ENCODE measurements at places on chromosomes 12 and 14.

DNA sequence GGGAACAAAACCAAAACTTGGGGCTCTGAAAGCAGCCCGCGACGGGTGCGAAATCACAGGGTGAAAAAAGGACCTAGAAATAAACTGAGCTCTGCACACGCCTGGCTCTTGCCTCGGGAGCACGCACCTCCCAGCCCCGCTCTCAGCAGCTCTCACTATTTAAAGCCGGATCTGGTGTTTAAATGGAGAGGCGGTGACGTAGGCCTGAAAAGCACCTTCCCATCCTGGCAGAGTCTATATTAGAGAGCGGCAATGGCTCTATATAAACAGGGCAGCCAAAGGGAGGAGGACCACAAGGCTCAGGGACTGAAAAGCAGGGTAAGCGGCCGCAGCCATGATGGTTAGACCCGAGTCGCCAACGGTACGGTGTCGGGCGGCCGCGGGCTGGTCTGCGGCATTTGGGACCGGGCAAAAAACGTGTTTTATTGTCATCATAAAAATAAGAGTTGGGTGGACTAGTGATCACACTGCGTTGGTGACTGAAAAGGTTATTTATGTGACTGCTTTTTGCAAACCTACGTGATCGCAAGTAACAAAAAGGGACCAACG, 1.5 kb downstream of the GTF2A1 start:
- peak; percentile 82 for DNase-seq

DNA sequence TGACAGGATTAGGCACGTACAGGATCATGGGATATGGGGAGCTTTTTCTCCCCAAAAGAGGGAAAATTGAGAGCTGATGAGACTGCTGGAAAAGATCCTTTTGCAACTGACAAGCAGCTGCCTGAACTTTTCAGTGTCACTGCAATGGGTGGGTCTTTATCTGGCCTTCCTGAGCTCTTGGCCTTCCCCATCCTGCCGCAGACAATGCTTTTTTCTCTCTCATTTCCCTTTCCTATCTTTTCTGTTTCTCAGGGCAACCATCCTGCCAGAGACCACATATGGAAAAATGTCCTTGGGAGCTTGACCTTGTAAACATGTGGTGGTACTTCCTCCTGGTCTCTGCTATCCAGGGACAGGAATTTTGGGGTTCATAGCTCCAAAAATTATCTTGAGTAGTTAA, 75.8 kb downstream of the CALM1 start:
- no peak for DNase-seq

GRCh38 chr12:14387219-14387871, 21.9 kb downstream of the ATF7IP start:
- no peak for DNase-seq

DNA sequence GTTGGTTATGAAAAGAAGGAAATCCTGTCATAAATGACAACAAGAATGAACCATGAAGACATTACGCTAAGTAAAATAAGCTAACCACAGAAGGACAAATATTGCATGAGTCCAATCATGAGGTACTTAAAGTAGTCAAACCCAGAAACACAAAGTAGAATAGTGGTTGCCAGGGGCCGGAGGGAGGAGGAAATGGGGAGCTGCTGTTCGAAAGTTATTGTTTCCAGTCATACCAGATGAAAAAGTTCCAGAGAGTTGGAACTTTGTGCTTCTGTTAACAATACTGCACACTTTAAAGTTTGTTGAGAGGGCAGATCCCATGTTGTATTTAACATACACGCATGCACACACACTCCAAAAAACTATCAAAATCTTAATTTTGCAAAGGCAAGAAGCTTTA, 69.3 kb downstream of the COCH start:
- DNase-seq, result no peak

DNA sequence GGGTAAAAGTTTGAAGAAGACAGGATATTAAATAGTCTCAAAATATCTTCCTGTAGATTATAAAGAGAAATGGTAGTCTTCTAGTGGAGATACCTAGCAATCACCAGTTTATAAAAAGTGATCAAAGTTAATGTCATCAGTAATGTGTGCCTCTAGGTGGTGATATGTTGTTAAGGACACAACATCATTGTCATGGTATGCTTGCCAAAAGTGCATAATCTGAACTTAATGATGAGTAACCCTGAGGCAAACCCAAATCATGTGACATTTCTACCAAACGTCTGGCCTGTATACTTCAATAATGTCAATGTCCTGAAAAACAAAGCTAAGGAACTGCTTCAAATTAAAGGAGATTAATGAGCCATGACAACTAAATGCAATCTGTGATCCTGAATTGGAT, 214.7 kb downstream of the PHLDA1 start:
- no peak for DNase-seq

DNA sequence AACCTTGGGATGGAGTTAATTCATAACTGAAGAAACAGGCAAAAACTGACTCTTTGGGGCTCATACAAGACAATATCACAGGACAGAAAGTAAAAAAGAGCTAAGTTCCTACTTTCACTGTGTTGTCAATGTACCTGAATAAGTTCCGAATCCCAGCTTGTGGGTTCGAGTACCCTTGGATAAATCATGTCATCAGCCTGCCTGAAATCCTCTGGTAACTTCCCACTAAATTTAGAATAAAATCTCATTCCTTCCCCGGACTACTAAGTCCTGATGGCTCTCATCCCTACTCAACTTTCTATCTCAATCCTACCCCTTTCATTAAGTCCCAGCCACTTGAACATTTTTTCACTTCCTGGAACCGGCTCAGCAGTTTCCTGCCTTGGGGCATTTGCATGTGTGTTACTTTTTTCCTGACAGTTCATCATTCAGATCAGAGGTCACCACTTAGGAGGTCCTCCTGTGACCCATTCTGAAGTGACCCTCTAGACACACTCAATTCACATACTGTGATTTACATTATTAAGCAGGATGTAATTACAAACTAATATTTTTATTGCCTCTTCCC, 12.7 kb downstream of the ERP29 start:
- no peak for DNase-seq

DNA sequence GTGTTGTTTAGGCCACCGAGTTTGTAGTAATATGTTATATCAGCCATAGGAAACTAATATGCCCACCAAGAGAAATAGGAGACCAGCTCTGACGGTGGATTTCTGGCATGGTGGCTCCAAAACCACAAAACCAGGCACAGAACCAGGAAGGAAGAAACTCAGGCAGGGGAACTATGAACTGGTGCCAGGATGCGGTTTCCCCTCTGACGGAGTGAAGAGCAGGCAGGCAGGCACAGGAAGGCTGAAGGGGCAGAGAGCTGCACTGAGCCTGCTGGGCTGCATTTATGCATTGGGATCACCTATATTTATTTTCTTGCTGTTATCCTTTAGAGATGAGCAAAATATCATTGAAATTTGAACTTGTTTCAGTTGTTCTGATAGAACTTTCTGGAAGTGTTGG, 479.4 kb downstream of the VRK1 start:
- DNase-seq, result no peak

- no peak for DNase-seq
These were observed 37.4 kb downstream of the EPS8 start for GRCh38 chr12:15751741-15752140.

DNA sequence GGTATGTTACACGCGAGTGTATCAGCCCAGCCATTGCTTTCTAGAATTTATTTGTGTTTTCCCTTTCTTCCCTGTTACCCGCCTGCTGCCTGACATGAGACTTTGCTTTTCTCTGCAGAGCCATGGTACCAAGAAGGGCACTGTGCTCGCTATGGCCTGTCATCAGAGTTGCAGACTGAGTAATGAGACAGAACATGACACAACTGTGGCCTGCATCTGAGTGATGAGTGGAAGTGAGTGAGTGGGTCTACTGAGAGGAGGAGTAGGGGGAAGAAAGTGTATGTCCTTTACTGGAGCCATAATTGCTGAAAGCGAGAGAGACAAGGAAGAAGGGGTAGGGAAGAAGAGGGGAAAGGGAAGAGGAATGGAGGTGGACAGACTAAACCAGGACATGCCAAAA, 2.9 kb downstream of the RILPL1 start:
- no peak for DNase-seq

Measured in NCI-H2029 treated with DMSO at 0.1 percent for 48 hours (cell line).